ENCODE measurements at places on chromosomes 2 and 18.

GRCh38 chr18:9750112-9750511 lies 42.0 kb downstream of the RAB31 start:
- DNase-seq, result no peak

GRCh38 chr2:199962203-199962602 lies 6.8 kb downstream of the MAIP1 start:
- DNase-seq, result no peak

DNA sequence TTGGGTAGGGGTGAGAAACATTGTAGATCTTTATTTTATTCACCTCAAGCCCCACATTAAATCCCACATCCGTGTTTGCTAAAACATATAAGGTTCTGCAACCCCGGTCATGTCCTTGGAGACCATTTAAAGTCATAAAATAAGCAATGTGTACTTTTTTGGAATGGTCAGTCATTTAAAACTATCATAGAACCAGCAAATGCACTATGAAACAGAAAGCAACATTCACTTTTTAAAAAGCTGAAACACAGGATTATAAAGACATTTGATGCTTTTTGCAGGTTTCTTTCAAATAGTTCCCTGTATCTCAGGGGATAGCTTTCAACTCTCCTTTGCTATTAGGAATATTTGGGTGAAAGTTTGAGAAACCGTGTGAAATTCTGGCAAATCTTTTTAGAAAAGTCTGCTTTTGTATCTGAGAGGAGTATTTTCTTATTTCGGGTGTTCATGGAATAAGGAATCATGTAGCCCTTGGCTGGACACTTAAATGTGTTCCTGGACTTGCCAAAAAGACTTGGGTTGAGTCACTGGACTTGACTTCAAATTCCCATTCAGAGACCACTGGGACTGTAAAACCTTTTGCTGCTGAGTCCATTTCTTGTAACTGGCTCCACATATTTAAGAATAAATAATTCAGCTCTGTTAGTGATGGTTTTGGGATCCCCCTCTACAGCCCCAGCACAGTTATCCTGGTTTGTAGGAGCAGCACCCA lies 5.9 kb upstream of the CETN1 start:
- no peak for DNase-seq

DNA sequence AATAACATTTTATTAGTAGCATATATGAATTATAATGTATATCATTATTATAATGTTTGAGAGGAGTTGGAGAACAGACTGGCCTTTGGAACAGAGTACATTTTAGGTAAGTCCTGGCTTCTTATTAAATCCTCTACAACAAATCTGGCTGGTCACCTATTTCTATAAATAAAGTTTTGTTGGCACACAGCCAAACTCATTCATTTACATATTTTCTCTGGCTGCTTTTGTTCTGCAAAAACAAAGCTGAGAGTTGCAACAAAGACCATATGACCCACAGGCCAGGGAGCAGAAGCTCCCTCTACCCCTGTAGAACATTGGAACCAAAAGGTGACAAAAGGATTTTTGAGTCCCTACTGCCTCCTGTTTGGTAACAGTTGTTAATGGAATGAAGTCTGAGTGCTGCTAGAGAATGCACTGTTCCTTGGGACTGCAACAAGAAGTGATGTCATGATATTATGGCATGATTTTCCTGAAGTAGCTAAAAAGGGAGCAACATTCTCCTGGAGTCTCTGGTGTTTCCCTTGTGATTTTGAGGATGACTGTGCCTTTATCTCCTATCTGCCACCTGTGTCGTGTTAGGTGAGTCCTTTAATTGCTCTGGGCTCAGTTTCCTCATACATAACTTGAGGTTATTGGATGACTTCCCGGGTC lies 22.0 kb upstream of the SP9 start:
- DNase-seq, result no peak

GRCh38 chr2:144325086-144325485 lies 194.8 kb downstream of the ZEB2 start:
- DNase-seq, result no peak

GRCh38 chr2:229714736-229715541 lies 584 bp upstream of the DNER start:
- peak; percentile 39 for DNase-seq

DNA sequence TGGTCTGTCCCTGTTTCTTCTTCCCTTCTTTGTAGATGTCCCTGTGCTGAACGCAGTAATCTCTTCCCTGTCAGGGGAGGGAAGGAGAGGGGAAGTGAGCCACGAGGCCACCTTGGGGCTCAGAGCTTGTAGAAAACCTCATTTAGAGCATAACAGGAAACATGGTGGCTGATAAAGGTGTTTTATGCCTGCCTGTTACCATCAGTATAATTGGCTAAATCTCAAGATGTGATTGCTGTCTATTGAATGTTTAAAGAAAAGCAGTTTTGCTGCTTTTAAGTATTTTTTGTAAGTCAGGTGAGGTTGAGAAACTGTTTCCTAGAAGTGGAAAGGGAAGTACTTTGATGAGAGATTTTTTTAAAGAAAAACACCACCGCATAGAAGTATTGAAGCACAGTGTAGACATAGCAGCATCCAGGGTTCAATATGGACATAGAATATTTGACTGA lies 59.7 kb upstream of the PDK1 start:
- no peak for DNase-seq

DNA sequence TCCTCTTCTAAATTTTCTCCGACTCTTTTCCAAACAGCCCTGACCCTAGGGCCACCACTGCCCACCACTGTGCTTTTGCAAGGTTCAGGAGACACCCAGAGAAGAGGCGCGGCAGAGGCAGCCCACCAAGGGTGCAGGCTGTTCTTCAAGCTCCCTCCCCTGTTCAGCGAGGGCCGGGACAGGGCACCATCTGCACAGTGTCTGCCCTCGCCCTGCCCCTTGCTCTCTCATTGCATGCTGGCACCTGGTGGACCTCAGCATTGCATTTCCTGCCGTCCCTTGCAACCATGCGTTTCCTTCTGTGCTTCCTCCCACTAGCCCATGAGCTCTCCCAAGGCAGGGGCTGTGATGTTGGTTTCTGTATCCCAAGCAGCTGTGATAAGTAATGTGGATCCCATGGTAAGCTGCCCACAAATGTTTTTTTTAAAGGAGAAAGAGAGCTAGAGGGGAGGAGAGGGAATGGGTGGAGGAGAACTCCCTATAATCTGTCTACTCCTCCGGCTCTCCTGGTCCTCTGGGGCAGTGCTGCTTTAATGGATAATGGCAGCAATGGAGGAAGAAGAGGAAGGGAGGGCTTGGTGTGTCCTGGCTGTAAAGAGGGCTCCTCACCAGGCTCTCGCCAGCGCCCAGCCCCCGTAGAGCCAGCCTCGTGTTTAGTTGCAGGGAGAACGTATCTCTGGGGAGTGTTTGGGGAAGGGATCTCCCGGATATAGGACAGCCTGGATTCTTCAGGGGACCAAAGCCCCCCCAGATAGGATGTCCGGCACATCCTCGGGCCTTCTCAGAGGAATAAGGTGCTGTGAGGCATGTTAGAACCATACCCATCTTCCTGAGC lies 15.6 kb upstream of the YWHAQ start:
- no peak for DNase-seq

DNA sequence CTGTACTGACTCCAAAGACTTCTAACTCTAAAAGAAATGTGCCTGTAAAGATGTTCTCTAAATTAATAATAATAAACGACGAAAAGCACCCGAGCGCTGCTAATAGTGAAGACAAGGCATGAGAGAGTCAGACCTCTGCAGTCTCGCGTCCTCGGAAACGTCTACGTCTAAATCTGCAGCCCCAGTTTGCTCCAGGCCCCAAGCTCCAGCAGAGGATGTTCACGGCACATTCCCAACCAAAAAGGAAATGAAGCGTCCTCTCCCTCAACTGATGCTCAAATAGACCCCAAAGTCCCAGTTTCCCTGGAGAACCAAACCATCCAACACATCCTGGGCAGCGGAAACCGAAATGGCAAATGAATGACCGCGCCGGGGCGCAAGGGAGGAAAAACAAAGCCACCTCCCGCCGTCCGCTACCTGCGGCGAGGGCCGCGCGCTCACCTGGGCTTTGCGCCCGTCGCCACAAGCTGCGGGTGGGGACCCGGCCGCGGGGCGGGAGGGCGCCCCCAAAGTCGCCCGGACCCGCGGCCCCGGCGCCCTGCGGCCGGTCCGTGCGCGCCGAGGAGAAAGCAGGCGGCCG lies 47.1 kb upstream of the CCDC150 start:
- DNase-seq, result peak; percentile 41

DNA sequence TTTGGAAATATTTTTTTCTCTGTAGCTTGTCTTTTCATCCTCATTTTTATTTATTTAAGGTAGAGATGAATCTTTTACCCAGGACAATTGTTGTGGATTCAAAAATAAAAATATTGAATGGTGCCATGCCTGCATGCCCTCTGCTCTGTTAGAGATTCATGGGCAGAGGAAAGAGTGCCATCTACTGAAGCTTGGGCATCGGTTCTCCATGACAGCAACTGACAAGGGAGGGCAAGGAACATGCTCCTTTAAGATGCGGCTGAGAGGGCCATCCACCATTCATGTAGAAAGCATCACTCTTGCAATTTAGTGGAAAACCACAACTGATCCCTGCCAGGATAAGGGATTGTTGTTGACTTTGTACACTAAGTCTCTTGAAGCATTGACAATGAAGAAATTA lies 79.9 kb downstream of the PARD3B start:
- peak; percentile 2 for DNase-seq

- no peak for DNase-seq
Observed at GRCh38 chr18:70107091-70107490, 98.4 kb downstream of the RTTN start.

GRCh38 chr2:69914950-69915945 lies at the start of gene MXD1:
Gene MXD1, plus strand, starts transcription at chr2:69915109. Its CDS starts 222 bp downstream, at chr2:69915331.
- no peak for DNase-seq

GRCh38 chr18:32420084-32420750 lies 50.5 kb downstream of the GAREM1 start:
- no peak for DNase-seq

GRCh38 chr2:8893474-8893873 lies 56.1 kb upstream of the KIDINS220 start:
- no peak for DNase-seq

GRCh38 chr2:122389694-122390093 lies 634.2 kb downstream of the TSN start:
- no peak for DNase-seq

GRCh38 chr2:129887688-129888266 lies 91.7 kb upstream of the RAB6C start:
- no peak for DNase-seq

DNA sequence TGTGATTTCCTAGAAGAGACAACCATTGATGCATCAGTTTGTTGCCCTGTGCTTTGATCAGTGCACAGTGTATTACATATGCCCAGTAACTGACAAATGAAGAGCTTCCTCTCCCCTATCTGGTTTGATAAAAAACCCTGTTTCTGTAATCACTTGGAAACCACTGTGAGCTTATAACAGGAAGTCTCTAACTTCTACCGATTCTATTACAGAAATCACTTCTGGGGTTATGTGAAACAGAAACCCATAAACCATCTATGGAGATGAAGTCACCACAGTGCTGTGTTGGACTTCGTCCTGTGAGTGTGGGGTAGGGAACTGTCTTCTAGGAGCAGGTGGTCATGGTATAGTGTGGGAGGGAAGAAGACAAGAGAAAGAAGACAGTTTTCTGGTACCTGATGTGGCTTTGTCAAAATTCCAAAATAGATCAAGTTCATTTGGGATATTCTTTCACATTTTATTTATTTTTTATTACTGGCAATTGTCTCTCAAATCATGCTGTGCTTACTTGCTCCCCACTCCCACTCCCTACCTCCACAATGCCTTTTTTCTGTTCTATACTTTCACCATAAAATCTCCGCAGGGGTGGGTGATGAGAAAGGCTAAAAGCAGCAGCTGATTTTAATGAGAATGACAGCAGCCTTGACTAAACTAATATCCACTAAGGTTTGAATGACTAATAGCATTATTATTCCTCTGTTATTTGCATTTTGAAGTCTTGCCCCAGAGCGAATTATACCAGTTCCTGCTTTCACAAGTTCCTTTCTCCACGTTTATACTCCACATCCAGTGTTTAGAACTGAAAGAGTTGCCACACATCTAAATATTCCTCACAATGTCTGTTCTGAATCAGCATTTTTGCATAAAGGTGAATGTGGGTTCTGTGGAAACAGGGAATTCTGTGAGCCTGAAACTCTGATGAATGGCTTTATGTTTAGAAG lies 41.7 kb upstream of the RND3 start:
- DNase-seq, result peak; percentile 18

DNA sequence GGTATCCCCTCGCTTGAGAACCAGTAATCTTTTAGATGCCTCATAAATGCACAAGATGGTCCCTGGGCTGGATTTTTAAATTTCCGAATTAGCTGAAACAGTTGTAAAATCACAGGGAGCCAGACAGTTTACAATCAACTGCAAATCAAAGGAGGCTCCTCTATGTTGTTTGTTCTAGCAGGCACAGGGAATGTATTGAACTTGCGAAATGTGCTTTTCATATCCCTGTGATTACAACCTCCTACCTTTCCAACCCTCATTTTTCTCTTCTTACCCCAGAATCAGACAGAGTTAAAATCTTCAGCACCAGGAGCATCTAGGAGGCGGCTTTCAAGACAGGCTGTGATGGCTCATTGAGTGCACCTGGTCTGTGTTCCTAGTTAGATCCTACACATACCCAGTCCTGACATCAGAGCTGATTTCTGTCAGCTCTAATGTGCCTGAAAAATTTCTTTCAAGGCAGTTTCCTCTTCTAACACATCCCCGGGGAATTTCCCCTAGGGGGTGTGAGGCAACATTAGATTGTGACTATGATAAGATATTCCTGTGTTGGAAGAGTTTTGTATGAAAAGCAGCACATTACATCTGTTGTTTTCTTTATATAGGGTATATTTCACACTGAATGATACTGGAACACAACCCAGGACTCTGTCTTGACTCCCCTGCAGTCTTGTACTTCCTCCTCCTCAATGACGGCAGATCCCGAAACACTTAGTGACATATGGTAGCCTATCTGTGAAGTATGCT lies 17.9 kb upstream of the CAVIN2 start:
- no peak for DNase-seq

- DNase-seq, result no peak
Observed at GRCh38 chr2:236579746-236580315, 10.2 kb downstream of the ACKR3 start.

DNA sequence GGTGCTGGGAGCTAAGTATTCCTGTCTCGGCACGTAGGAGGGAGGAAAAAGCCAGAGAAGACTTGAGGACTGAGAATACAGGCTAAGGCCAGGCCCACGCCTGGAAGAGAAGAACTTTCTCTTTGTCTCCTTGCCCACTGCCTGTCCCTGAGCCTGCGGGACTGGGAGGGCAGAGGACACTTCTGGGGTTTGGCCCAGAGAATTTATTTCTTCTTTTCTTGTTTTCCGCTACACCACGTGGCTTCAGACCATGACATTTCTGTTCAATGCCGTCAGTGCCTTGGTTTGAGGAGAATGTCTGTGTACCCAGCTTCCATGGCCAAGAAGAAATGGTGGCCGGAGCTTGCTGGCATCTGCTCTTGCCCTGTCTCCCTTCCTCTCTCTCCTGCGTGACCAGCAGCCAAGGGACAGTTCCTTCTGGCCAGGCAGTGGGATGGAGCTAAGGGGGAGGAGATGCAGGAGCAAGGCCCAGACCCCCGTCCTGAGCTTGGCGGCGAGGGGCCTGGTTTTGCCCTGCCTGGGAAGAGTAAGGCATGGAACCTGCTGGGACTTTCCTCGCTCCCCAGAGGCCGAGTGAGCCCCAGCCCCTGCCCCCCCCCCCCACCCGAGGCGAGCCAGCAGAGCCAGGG lies 140.3 kb downstream of the KLHL29 start:
- DNase-seq, result no peak

- no peak for DNase-seq
Observed at GRCh38 chr2:9030841-9031240, 27.4 kb upstream of the MBOAT2 start.

GRCh38 chr2:69755862-69756467 lies 14.0 kb downstream of the ANXA4 start:
- DNase-seq, result peak; percentile 89

GRCh38 chr2:43408407-43409160 lies 182.2 kb upstream of the ZFP36L2 start:
- no peak for DNase-seq
